ENCODE measurements at places on chromosomes 5 and 9. TPM values are rescaled to one million over a fixed set of nuclear protein-coding genes. Genes with fewer than 3 reads are reported as not detected.

DNA sequence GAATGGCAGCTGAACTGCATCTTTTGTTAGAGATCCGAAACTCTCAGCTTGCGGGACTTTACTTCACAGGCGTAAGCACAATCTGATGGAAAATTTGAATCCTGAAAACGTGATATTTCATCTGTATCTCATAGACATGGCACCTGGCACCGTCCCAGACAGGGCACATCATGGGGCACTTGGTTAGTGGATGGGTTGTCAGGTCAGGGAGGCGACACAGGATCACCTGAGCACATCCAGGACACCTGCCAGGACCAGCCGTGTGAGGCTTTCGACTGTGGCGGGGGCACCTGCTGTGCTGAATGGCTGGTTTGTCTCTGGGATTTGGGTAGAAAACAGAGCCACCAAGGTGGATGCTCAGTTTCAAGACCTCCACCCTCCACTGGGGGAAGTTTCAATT is 11.3 kb upstream of the ZFP62 start:
- DNase-seq: no peak

The IL3 gene
- 10.8 TPM for total RNA-seq

DNA sequence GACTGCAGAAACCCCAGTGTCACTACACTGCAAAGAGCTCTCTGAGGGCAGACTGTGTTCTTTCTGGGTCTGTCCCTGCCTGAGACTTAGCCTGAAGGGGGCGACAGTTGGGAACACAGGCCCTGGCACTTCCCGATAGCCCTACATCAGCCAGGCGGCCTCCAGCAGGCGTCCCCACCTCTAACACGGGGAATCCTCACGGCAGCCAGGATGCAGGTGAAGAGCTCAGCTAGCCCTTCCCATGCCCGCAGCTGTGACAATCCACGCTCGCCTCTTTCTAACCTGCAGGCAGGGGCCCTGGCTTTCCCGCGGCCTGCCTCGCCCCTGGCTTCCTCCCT is 5.9 kb downstream of the MED22 start:
- no peak for DNase-seq

DNA sequence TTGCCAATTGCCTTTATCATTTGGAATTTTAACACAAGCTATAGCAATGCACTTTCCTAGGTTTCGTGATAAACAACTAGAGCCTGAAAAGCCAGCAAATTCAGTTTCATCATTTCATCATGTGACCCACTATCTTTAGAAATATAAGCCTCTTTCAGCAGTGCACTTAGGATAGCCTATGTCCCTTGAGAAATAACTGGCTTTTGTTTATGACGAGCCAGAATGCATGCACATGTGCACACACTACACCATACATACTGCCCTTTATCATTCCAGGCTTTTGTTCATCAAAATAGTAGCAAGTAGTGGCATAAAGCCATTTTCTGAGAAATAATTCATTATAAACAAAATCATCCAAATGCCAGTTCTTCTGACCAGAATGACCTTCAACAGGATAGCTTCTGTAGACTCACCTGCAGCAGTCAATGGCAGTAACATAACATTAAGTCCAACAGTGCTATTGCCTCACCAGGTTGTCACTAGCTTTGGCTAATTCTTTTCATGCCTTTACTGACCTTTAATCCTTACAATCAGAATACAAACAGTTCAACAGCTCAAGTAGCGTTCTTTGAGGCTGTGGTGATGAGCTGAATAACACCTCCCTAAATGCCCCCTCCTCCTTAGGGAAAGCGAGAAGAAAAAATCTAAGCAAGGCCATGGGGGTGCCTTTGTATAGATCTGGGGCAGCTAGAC is 132.3 kb upstream of the SMARCA2 start:
- DNase-seq: no peak

The LCN10 gene
- total RNA-seq: 0.71 TPM

- no peak for DNase-seq
Measured at GRCh38 chr9:107144475-107144874, 138.6 kb upstream of the RAD23B start.

The IGFBPL1 gene
- not detected for total RNA-seq

DNA sequence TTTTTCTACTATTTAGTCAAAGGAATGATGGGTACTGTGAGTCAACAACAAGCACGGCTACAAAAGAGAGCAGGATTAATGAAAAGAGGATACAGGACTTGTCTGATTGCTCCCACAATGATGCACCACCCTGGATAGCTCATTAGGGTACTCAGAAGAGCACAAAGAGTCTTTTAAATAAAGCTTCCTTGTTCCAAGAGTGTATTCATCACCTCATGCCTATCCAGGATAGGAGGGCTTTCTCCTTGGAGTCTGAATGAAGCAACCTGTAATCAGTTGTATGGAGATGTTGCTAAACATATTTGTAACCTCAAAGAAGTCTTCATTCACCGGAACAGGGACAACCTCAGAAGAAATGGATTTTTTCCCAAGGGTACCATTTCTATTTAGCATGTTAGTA is 219.5 kb upstream of the TMEM161B start:
- no peak for DNase-seq

GRCh38 chr5:42779083-42779482 is 22.5 kb downstream of the CCDC152 start:
- no peak for DNase-seq

The OR1Q1 gene
- not detected for total RNA-seq

DNA sequence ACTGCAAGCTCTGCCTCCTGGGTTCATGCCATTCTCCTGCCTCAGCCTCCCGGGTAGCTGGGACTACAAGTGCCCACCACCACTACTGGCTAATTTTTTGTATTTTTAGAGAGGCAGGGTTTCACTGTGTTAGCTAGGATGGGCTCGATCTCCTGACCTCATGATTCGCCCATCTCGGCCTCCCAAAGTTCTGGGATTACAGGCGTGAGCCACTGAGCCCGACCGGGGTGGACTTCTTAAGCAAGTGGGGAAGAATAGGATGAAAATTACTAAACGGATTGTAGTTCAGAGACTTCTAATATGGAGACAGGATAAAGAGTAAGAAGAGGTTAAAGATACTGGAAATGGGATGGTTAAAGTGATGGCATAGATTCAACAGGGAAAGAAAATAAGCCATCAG is 132.3 kb upstream of the IRX2 start:
- no peak for DNase-seq

The SHOC1 gene
- not detected for total RNA-seq

The SPATA31D4 gene
- total RNA-seq: not detected

The KDM4C gene
- total RNA-seq: 33.1 TPM

Data from activated CD4-positive, alpha-beta T cell treated with anti-CD3 and anti-CD28 coated beads for 36 hours (primary cell).